ENCODE measurements at places on chromosomes 1 and 21.
A peak's percentile ranks its signal among the peaks of the same experiment; 100 is the strongest.

- H3K27me3 ChIP-seq = no peaks in the 10 kb centered on the region
- no peaks in the 10 kb centered on the region for H3K36me3 ChIP-seq
- no peak overlapping the region for H3K27ac ChIP-seq
- DNase-seq = no peak
- no peak overlapping the region for H3K4me3 ChIP-seq
These were observed 137.3 kb upstream of the FAM78B start for GRCh38 chr1:166304131-166304530.

GRCh38 chr1:44020464-44020863 lies 10.8 kb downstream of the SLC6A9 start:
- no peak overlapping the region for H3K4me3 ChIP-seq
- no peak for DNase-seq
- no peaks in the 10 kb centered on the region for H3K36me3 ChIP-seq
- H3K27me3 ChIP-seq = no peaks in the 10 kb centered on the region

- no peaks in the 10 kb centered on the region for H3K36me3 ChIP-seq
- no peak overlapping the region for H3K27ac ChIP-seq
- H3K4me3 ChIP-seq = no peak overlapping the region
- H3K4me1 ChIP-seq = no peaks in the 10 kb centered on the region
- no peaks in the 10 kb centered on the region for H3K27me3 ChIP-seq
These were observed 352.1 kb downstream of the MATN1 start for GRCh38 chr1:30371179-30371788.

DNA sequence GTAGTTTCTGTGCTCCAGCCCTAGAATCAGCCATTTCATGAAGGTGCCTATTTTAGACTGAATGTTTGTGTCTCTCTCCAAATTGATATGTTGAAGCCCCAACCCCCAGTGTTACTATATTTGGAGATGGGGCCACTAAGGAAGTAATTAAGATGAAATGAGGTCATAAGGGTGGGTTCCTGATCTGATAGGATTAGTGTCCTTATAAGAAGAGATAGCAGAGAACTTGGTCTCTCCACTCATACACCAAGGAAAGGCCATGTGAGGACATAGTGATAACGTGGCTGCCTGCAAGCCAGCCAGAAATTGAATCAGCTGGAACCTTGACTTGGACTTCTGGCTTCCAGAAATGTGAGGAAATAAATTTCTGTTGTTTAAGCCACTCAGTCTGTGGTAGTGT lies 12.3 kb downstream of the RAVER2 start:
- H3K27ac ChIP-seq = no peak overlapping the region
- no peak overlapping the region for H3K4me3 ChIP-seq
- no peaks in the 10 kb centered on the region for H3K27me3 ChIP-seq
- H3K4me1 ChIP-seq = no peaks in the 10 kb centered on the region
- no peaks in the 10 kb centered on the region for H3K36me3 ChIP-seq

DNA sequence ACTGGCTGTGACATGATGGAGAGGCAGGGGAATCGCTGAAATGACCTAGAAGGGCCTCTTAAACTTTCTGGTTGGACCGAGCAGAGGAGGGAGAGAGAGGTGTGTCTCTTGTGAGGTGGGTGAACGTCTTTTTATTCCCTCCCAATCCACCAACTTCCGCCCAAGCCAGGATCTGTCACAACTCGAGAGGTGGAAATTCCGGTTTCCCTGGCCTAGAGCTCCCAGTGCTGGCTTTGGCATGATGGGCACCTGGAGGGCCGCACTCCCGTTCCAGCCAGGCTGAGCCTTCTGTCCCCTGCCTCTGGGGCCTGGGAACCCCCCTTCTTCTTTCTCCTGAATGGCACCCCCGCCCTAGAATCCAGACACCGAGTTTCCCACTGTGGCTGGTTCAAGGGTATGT lies at the start of gene SEMA4A:
SEMA4A (plus strand) TSS at position 224 of the 400 bp plus-strand sequence. CDS start 994 bp downstream, outside the sequence.
- H3K27ac ChIP-seq = peak within 1 kb of the TSS; percentile 92
- peak within 1 kb of the TSS; percentile 88 for H3K4me3 ChIP-seq
- DNase-seq = no peak
- no peaks in the 10 kb centered on the region for H3K36me3 ChIP-seq
- no peaks in the 10 kb centered on the region for H3K27me3 ChIP-seq

DNA sequence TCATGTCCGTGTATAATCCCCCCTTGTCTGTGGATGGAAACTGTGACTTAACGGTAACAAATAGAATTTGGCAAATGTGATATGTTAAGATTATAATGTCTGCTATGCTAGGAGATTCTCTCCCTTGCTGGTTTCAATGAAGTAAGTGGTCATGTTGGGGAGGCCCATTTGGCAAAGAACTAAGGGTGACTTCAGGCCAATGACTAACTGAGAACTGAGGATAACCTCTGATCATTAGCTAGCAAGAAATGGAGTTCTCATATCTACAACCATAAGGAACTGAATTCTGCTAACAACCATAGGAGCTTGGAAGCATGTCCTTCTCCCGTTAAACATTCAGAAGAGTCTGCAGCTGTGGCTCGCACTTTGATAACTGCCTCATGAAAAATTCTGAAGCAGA lies 2.3 kb downstream of the IFI44L start:
- H3K27me3 ChIP-seq = no peaks in the 10 kb centered on the region
- no peaks in the 10 kb centered on the region for H3K36me3 ChIP-seq
- no peak overlapping the region for H3K27ac ChIP-seq
- DNase-seq = no peak

DNA sequence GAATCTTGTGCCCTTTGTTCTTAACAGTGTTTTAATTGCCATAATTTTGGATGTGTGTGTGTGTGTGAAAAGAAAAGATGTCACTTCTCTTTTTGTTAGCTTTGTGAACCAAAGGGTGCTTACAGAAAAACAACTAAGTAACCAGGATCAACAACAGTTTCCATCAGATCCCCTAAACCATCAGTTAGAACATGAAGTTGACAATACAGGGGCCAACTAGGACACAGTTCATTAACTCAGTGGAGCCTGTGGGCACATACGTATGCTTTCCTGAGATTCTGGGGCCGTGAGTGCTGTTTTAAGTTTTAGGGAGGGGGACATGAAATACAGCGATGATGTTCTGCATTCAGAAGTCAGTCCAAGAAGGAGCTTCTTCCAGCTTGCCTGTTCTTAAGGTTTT lies 133.6 kb downstream of the TLR5 start:
- no peaks in the 10 kb centered on the region for H3K4me1 ChIP-seq
- no peaks in the 10 kb centered on the region for H3K27me3 ChIP-seq
- H3K27ac ChIP-seq = no peak overlapping the region
- no peak for DNase-seq
- no peaks in the 10 kb centered on the region for H3K36me3 ChIP-seq
- no peak overlapping the region for H3K4me3 ChIP-seq

DNA sequence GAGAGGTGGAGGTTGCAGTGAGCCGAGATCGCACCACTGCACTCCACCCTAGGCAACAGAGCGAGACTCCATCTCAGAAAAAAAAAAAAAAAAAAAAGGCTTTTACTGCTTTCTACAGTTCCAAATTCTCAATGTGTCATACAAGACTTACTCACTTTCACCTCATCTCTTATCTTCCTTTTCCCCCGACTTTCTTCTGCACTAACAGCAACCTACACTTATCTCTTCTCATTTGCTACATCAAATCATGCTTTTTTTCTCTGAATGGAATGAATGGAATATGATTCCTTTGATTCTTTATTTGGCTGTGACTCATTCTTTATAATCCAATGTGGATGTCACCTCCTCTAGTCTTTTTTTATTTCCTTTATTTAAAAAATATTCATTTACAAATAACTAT lies 168.4 kb upstream of the DMRTA2 start:
- no peak for DNase-seq
- no peaks in the 10 kb centered on the region for H3K4me1 ChIP-seq
- no peaks in the 10 kb centered on the region for H3K27me3 ChIP-seq
- H3K4me3 ChIP-seq = no peak overlapping the region
- no peaks in the 10 kb centered on the region for H3K36me3 ChIP-seq
- H3K27ac ChIP-seq = no peak overlapping the region

- H3K36me3 ChIP-seq = no peaks in the 10 kb centered on the region
- no peak overlapping the region for H3K27ac ChIP-seq
- DNase-seq = no peak
- H3K27me3 ChIP-seq = no peaks in the 10 kb centered on the region
- no peak overlapping the region for H3K4me3 ChIP-seq
These were observed 398.7 kb downstream of the SMYD3 start for GRCh38 chr1:246108278-246108925.

Data from Karpas-422 (cell line).